Fibroblast of the aortic adventitia (primary cell): ENCODE measurements at places on chromosomes 7 and 10. TPM values are rescaled to one million over a fixed set of nuclear protein-coding genes. Genes with fewer than 3 reads are reported as not detected.

DNA sequence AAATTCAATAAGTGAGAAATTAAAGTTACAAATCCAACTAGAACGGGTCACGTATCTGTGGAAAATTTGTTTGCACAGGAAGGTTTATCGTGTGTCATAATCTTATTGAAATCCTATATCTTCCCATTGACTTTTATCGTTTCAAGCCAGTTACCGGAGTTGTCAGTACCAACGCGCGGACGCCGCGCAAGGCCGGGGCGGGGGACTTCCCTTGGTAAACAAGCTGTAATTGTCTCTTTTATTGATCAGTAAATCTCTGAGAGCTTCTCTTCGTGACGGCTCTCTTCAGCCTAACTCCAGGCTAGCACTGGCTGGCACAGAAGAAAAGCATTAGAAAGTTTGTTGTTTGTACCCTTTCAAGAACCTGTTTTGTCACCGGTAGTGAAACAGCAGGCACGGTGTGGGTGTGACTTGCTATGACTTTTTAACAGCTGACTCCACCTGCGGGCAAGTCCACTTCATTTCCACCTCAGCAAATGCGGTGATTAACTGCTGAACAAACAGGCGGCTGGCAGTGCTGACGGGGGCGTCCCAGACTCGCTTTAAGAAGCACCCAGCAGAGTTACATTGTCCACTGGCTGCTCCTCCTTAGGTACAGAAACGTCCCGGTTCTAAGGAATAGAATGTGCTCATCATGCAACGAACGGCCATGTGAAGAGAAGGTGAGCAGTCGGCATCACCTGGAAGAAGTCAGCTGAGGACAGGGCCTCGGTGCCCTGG is 215.8 kb downstream of the MAD1L1 start:
- no peak for DNase-seq

DNA sequence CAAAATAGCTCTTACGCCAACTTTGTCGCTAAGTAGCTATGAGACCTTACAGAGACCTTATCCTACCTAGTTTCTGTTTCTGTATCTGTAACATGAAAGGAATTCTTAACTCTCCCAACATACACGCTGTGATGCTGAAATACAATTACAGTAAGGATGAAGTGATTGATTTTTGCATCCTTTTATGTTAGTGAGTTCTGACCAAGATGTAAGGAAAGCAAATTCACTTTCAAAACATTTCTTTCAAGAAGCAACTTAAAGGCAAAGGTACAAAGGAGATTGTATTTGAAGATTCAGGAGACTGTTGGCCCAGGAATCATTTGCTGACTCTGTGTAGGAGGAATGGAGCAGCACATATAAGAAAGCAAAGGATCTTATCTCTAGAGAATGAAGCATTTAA is 7.1 kb upstream of the ANK3 start:
- DNase-seq = peak; percentile 36

DNA sequence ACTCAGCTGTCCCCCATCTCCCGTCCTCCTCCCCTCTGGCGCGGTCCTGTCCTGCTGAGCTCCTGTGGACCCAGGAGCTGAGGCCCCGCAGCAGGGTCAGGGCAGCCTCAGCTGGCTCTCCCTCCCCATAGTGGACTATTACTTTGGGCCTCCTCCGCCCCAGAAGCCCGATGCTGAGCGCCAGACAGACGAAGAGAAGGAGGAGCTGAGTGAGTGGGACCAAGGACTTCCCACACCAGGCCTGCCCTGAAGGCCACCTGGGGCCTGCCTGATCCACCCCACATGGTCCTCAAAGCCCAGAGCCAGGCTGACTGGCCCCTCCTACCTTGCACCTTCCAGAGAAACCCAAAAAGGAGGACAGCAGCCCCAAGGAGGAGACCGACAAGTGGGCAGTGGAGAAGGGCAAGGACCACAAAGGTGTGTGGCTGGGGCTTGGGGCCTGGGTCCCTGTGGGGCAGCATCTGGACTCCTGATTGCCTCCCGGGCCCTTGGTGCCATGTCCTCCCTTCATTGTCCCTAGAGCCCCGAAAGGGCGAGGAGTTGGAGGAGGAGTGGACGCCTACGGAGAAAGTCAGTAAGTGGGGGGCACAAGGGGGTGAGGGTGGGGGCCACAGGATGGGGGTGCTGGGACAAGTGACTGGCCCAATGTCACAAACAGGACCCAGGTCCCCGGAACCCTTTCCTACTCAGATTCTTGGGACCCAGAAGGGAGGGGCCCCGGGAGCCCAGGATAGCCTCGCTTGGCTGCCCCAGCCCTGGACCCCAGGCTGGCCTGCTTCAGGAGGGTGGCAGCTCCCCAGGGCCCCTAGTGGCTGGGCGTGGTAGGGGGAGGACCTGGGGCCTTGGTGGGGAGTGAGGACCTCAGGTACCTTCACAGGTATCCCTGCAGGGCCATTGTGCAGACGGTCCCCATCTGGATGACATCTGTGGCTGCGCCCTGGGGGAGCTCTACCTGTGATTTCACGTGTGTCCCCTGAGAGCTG is 4.9 kb downstream of the AEBP1 start:
- no peak for DNase-seq

DNA sequence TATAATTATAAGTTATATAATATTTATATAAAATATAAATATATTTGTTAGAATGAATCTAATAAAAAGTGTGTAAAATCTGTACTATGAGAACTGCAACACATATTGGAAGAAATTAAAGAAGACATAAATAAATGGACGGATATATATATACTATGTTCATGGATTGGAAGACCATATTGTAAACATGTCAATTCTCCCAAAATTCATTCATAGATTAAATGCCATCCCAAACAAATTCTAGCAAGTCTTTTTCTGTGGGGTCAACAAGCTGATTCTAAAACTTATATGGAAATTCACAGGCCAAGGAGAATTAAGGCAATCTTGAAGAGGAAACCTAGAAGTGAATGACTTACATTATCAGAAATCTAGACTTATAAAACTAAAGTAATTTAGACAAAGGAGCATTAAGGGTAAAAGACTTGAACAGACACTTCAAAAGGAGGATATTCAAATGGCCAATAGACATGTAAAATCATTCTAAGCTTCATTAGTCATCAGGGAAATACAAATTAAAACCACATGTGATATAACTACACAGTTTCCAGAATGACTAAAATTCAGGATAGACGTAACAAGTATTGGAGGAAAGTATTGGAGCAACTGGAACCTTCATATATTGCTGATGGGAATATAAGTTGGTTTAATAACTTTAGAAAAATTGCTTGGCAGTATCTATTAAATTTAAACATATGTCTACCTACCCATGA is 225.9 kb downstream of the EMX2 start:
- no peak for DNase-seq

Gene PPP1R9A
- total RNA-seq = 0.45 and 0.49 TPM in 2 replicates
